Activated T-cell treated with anti-CD3 and anti-CD28 coated beads, Interleukin-2, amount 50 U/mL, for 24 hours (primary cell): ENCODE measurements at places on chromosomes 6 and 20.

DNA sequence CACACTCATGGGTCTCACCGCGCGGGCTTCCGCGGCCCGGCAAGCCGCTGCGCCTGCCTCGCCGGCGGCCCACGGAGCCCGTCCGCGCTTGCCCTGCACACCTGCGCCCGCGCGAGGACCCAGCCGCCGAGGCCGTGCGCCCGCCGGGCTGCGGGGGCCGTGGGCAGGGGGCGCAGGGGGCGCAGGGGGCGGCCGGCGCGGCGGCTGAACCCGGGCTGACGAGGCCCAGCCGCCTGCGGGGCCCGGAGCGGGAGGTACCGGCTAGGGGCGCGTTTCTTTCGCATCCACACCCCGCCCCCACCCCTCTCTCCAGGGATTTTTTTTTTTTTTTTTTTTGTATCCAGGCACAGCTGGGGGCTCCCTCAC, 43.8 kb upstream of the OSTM1 start:
- DNase-seq, result no peak

GRCh38 chr20:13929836-13930235, 60.6 kb downstream of the SEL1L2 start:
- DNase-seq, result no peak

GRCh38 chr6:44788387-44788981, 401.0 kb downstream of the CDC5L start:
- no peak for DNase-seq

- DNase-seq, result no peak
Observed at GRCh38 chr6:3592371-3592941, 135.6 kb upstream of the SLC22A23 start.

GRCh38 chr6:122749451-122750050, 30.0 kb upstream of the FABP7 start:
- DNase-seq, result no peak

GRCh38 chr6:158008864-158009113, 27.1 kb downstream of the SYNJ2 start:
- no peak for DNase-seq

- no peak for DNase-seq
Observed at GRCh38 chr6:90911642-90912041, 324.8 kb upstream of the MAP3K7 start.
